ENCODE measurements at places on chromosomes 5 and 9.

DNA sequence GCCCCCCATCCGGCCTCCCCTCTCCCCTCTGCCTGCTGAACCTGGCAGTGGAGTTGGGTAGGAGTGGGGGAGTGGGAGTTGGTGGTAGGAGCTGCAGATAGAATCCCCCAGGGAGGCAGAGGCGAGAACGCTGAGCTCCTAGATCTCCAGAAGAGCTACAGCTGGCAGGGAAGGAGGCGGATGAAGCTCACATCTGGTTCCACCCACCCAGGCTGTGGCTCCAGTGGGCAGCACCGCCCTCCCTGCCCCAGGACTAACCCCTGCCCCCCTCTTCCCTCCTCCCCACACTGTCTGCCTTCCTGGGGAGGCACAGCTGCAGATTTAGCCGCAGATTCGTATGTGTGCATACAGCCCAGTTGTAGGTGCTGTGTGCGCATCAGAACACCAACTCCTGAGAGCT, 34.2 kb downstream of the C9orf50 start:
- DNase-seq: no peak

GRCh38 chr5:41281215-41281810, 68.0 kb upstream of the C6 start:
- DNase-seq: no peak

DNA sequence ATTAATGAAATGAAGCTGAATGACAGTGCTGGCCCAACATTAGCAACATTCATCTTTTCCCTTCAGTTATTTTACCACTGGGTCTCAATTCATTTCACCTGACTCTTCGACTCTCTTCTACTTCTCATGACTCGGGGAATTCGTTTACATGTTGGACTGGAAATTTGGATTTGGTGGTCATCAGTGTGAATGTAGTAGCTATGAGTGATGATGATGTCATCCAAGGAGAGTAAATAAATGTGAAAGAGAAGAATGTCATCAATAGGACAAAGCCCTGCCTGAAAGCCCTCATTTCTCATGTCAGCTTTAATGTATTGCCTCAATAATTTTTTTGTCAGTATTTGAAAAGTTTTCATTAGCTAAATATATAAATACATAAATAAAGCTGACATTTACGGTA, 21.9 kb upstream of the CFAP95 start:
- peak; percentile 39 for DNase-seq

- DNase-seq: no peak
Measured at GRCh38 chr5:124825250-124825982, 79.0 kb upstream of the ZNF608 start.

DNA sequence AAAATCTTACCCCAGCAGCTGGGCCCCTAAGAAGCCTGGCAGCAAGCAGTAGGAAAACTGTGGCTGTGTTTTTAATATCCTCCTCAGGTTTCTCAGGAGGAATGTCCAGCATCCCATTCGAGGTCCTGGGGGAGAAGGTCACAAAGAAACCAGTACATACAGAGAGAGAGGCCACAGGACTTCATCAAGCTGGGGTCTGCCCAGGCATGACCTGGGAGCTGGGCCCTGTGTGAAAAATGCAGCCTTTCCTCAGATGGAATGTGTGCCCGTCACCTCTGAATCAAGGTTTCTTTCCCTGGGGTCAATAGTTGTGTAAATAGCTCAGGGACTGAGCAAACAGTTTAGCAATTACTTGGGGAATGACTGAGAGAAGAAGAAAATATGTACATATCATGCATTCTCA, 33.9 kb upstream of the RAD23B start:
- DNase-seq: peak; percentile 69

- no peak for DNase-seq
Measured at GRCh38 chr5:1104327-1105006, 7.4 kb downstream of the SLC12A7 start.

DNA sequence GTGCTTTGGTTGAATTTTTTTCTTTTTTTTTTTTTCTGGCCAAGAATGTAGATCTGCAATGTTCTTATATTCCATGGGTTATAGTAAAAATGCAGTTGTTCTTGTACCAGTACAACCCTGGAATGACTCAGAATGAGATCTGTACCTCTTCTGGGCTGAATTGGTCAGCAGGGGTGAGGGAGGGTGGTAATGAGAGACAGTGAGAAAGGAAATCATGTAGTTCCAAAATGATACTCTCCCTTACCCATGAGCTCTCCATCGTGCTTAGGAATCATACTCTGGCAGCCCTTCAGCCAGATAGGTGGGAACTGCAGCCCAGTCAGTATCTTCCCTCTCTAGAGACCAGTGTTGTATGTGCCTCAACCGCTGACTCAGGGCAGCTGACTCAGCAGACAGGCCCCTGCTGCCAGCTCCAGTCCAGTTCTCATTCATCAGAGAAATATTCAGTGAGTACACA, 2.1 kb upstream of the GLIS3 start:
- DNase-seq: peak; percentile 87
